Fibroblast of villous mesenchyme (primary cell): ENCODE measurements at places on chromosomes 2 and 18. TPM values are rescaled to one million over a fixed set of nuclear protein-coding genes. Genes with fewer than 3 reads are reported as not detected.

Gene BIRC6
- total RNA-seq, result 178 and 211 TPM in 2 replicates

Gene KIF1A
- total RNA-seq, result not detected in 2 replicates

Gene SP140
- total RNA-seq, result 0.86 and 0.97 TPM in 2 replicates

Gene MOGAT1
- total RNA-seq, result not detected in 2 replicates

Gene HOXD8
- total RNA-seq, result 11.9 and 15.5 TPM in 2 replicates

Gene GALR1
- not detected in 2 replicates for total RNA-seq

Gene SPIRE1
- total RNA-seq, result 29.3 and 39.3 TPM in 2 replicates

Gene RNF152
- 11.7 and 17.4 TPM in 2 replicates for total RNA-seq

Gene OTOS
- total RNA-seq, result not detected in 2 replicates

Gene ALPP
- total RNA-seq, result not detected in 2 replicates

DNA sequence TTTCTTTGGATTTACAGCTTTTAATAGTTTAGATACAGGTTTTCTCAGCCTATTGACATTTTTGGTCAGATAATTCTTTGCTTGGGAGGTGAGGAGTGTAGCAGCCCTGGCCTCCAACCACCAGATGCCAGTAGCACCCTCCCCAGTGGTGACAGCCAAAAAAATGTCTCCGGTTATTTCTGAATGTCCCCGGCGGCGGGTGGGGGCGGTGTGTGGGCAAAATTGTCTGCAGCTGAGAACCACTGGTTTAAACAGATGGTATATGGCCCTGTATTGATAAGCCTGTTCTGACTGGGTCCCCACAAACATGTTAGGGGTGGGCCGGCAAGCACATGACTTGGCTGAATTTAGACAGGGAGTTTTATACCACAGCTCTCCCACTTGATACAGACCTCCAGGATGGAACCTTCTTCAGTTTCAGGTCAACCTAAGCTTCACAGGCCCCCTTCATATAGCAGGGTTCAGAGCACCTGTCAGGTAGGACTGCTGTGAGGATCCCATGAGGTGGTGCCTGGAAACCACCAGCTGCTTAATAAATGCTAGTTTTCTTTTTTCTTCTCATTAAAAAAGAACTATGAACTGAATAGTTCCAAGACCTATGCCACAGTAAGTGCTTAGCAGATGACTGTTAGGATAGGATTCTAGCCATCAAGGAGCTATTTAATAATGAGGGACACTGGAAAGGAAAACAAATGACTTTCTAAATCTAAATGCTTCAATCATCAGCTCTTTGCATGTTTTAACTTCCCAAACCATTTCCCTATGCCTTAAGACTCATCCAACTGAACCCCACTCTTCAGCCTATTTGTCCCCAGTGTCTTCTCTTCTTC, 18.1 kb downstream of the LPIN2 start:
- no peak for DNase-seq

- DNase-seq, result no peak
These were observed 33.3 kb upstream of the E2F6 start for GRCh38 chr2:11499081-11499743.

GRCh38 chr2:4693266-4693665, 989.9 kb downstream of the DCDC2C start:
- DNase-seq, result no peak

DNA sequence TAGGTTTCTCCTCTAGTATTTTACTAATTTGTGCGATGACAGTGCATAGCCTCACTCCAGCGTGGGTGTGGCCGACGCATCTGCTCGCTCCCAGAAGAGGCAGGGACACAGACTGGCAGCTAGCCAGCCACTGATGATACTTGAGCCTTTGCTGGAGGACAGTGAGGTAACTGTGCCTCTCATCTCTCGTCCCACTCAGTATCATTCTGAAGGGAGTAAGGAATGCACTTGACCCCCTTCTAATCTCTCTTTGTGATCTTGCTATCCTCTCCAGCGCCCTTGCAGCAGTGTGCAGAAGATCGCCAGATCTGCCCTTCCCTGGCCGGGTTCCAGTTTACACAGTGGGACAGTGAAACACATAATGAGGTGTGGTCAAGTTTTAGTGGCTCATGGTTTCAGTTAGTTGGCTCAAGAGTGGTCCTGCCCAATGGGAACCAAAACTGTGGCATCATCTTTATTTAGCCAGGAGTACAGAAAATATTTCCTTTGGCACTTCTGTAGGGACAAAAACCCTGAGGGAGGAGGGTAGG, 17.5 kb downstream of the NCAPH start:
- peak; percentile 71 for DNase-seq

- DNase-seq, result no peak
These were observed 100.1 kb downstream of the CRACDL start for GRCh38 chr2:98835831-98836385.

- no peak for DNase-seq
These were observed 47.1 kb upstream of the UBE2E3 start for GRCh38 chr2:180933332-180933731.

DNA sequence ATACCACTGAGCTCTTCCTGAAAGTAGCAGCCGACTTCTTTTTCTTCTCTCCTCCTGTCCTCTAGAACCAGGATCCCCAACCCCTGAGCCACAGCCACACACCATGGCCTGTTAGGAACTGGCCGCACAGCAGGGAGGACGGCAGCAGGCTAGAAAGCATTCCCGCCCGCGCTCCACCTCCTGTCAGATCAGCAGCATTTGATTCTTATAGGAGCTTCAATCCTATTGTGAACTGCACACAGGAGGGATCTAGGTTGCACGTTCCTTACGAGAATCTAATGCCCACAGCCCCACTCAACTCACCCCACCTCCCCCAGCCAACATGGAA, 179.1 kb upstream of the SH3BP4 start:
- no peak for DNase-seq

- no peak for DNase-seq
These were observed 107.4 kb upstream of the ID2 start for GRCh38 chr2:8574196-8575037.

DNA sequence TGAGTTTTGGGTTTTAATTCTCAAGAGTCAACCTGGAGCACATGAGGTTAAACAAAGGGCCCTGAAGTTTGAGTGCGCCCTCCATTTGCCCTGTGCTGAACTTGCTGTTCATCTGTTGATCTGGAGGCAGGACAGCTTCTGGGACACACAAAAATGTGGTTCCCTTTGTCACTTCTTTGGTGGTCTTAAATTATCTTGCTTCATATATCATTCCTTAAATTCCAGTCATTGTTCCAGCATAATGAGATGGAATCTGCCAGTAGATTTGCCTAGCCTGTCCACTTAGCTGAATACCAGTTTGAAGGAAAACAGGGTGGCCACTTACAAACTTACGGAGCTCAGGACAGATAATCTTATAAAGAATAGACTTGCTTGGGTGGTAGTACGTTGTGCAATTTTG, 916 bp downstream of the CETN1 start:
- DNase-seq, result no peak

DNA sequence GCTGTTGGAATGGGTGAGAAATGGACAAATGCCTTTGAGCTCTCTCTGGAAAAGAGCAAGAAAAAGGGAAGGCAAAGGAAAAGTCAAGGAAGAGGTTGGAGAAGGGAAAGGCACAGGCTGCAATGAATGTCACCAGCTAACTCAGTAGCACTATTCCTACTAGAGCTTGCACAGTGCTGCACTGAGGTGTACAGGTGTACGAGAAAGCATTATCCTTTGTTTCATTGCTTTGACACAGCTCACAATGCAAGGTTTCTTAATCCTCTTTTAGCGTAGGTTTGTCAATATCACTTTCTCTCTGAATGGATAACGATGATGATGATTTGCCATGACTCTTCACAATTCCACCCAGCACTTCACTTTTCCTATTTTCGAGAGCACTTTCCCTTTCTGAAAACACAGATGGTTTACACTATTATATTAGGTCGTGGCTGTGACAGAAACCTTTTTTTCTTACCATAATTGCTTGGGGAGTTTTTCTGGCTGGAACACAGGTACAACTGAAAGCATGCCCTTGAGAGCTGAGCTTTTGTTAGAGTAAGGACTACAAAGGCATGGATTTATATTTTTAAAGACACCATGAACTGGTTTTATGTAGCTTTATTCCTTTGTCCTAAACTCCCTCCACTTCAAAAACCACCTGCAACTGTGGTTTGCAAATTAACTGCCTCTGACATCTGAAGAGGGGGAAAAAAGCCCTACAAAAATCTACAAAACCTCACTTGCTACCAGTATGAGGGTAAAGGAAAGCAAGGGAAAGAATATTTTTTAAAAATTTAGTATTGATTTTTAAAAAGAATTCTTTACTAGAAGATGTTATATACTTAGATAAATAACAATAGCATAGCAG, 265.5 kb downstream of the TGIF1 start:
- DNase-seq, result no peak

GRCh38 chr18:9477509-9477908, 2.2 kb downstream of the RALBP1 start:
- DNase-seq, result peak; percentile 8

DNA sequence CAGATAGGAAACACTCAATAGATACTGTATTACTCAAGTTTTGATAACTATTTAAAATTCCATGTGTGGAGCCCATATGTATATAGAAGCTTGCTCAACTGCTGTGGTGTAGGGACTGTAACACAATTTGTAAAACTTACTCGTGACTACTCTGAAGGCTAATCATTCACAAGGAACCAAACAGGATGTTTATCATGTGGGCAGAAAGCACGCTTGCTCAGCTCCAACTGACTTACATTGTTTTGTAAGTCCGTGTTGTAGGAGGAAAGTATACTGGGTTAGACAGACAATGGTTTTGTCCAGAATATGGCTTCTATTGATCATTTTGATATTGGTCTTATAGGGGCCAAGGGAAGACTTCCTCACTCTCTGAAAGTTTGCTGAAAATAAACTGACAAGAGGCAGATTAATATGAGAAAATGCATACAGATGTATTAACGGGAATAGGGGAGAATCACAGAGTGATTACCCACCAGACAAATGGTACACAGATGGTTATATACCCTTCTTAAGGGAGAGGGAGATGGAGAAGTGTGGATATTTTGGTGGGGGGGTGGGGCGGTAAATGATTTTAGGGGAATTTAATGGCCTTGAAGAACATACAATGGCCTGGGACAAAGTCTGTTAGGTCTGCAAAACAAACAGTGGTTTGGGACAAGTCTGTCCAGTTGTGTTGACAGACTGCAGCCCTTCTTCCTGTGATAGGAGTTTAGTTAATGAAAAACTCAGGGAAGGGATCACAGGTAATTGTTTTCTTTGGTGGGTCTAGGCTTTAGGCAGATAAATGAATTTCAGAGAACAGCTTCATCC, 259.3 kb upstream of the SP5 start:
- no peak for DNase-seq

- peak; percentile 74 for DNase-seq
These were observed 2.5 kb downstream of the ARMC9 start for GRCh38 chr2:231200805-231201474.

- no peak for DNase-seq
These were observed 103.4 kb upstream of the HAAO start for GRCh38 chr2:42895791-42896135.

DNA sequence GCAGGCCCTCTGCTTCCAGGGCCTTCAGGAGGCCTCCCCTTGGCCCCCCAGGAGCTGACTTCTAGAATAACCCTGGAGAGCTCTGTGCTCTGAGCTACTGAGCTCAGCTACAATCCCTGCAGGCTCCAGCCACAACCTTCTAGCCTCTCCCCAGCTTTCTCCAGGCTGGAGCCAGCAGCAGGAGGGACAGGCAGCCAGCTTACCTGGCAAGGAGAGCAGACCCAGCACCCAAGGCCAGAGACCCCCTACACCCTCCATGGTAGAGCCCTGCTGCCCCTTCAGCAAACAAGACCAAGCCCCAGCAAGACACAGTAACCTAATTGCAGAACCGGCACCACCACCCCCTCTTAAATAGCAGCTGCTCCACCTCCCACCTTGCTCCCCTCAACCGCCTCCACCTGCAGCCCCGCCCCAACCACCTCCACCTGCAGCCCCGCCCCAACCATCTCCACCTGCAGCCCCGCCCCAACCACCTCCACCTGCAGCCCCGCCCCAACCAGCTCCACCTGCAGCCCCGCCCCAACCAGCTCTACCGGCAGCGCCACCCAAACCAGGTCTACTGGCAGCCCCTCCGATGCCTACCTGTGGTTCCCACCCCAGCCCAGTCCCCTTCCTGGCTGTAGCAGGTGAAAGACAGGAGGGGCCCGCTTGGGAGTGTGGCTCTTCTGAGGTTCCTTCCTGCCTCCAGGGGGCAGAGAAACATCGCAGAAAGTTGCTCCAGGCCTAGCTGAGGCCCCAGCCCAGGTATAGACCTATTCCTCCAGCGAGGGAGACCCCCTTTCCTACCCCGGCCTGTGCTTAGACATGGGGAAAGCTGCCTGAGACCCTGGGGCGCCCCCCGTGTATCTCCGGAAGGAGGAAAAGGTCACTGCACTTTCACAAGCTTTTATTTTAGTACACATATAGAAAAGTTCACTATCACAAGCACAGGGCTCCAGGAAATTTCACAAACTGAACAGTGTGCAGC, at the start of gene ASTL:
Gene ASTL, minus strand, starts transcription at position 324 of the 967 bp plus-strand sequence. Its CDS starts 66 bp downstream, at position 258.
- DNase-seq, result peak; percentile 44

GRCh38 chr2:168006498-168006897, 240.9 kb downstream of the STK39 start:
- DNase-seq, result peak; percentile 29

DNA sequence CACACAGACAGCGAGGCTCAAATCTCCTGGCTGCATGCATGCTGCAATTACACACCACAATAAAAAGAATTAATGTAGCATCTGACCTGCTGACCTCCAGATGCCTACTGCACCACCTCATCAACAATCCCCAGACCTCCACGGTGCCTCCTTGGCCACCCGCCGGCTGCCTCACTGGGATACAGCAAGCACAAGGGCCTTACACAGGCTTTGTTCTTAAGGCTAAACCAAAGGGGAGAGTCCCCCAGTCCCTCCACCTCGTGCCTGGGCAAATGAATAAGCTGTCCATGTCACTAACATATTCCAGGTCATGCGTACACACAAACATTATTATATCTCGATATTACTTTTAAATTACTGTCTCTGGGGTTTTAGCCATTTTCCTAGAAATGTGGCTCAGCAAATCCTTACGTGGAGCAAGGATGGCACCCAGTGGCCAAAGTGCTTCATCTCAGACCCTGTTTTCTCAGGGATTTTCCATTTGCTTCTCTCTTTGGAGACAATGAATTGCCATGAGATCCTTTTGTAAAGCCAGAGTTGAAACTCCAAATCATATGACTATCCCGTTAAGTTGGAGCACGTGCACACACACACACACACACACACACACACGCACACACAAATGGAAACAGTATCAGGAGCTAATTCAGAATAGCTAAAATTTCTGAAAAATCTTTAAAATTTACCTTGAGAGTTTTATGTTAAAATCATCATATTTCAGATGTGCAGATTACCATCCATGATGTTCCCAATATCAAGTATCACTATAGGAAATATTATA, 313.8 kb downstream of the PDE11A start:
- DNase-seq, result peak; percentile 65

GRCh38 chr18:59061914-59062642, 77.6 kb upstream of the SEC11C start:
- DNase-seq, result no peak

- no peak for DNase-seq
These were observed 91.4 kb downstream of the PPP1R1C start for GRCh38 chr2:182077023-182077422.
